ENCODE measurements at places on chromosomes 5 and 9. TPM values are rescaled to one million over a fixed set of nuclear protein-coding genes. Genes with fewer than 3 reads are reported as not detected.

Gene TRPM6
- 0.64 TPM for total RNA-seq

Gene CBY3
- not detected for total RNA-seq

GRCh38 chr5:76765249-76765648, 49.3 kb downstream of the F2R start:
- no peak for ATAC-seq

DNA sequence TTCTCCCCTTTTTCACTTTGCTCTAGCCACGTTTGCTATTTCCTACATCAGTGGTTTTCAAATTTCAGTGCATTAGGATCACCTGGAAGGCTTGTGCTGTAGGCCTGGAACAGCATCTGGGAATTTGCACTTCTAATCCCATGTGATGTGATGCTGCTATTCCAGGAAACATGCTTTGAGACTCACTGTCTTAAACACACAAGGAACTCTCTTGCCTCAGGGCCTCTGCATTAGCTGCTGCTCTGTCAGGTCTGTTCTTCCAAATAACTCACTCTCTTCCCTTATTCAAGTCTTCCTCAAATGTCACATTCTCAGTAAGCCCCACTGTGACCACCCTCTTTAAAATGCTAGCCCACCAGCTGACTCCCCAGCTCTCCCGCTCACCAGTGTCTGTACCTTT, 204.0 kb downstream of the DNAH5 start:
- no peak for ATAC-seq

GRCh38 chr5:103456476-103456875, 106.1 kb downstream of the NUDT12 start:
- no peak for ATAC-seq

DNA sequence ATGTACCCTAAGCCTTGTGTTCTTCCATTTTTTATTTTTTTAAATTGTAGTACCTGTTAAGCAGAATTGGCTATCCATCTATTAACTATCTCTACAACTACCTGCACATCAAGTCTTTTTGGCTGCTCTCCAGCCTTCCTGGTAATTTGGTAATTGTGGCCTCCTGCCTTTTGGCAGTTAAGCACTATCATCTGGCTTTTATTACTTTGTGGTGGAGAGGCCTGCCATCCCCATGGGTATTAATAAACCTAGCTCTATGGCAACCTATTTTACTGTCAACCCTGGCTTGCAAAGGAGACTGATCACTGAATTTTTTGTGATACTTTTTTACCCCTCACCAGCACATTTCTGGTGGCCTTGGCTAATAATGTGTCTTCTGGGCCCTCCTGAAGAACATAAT, 20.5 kb downstream of the SELENOP start:
- no peak for ATAC-seq

DNA sequence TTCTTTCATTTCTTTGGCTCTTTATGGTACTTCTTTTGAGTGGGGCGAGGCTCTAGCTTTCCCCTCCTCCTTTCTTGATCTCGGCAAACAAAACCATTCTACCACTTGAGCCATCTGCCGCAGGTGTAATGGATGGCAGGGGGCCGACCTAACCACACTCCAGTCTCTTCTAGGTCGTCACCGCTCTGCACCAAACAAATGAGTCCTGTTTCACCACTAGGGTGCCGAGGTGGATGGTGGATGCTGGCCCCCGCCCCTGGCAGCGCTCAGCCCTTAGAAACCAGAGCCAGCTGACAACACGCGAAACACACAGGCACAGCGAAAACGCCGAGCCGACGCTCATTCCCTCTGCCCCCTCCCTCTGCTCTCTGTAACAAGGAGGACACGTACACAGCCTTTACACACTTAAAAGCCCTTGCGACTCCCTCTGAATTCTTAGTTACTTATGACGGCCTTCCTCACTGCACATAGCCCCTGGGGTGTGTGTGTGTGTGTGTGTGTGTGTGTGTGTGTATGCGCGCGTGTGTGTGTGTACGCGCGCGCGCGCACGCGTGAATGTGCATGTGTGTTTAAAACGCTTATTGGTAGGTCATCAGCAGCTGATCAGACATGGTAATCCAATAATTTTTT, 199.4 kb downstream of the MEF2C start:
- ATAC-seq, result no peak

- ATAC-seq, result no peak
These were observed 681 bp downstream of the F2R start for GRCh38 chr5:76716456-76717157.

DNA sequence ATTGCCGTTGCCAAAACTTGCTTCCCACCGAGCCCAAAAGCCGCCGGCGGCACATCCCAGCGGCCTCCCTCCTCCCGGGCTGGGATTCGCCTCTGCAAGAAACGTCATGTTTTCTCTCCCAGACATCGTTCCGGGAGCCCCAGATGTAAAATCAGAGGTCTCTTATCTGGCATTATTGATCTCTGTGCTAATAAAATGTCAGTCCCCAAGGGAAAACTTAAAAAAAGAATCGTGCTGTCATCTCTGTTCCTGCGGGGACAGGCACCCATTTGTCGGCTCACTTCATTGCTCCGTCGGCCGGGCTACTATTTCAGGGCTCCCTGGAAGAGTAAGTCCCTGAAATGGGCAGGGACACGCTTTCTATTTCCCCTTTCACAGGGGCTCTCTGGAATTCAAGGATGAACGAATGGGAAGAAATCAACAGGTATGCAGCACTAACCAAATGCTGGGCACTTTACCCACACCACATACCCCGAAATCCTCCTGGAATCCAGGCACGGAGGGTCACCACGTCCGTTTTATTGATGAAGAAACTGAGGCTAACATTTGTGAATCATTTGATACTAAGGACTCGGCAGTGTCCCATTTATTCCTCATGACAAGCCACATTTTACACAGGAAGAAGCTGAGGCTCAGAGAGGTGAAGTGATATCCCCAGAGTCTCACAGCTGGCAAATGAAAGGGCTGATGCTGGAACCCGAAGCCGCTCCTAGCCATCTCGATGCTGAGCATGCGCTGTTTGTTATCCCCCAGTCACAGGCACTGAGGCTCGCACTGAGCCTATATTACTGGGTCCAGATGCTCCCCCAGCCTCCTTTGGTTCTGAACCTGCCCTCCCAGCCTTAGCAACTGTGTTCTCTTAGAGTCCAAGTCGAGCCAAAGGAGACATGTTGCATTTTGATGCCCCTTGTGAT, 35.7 kb upstream of the MSX2 start:
- no peak for ATAC-seq

DNA sequence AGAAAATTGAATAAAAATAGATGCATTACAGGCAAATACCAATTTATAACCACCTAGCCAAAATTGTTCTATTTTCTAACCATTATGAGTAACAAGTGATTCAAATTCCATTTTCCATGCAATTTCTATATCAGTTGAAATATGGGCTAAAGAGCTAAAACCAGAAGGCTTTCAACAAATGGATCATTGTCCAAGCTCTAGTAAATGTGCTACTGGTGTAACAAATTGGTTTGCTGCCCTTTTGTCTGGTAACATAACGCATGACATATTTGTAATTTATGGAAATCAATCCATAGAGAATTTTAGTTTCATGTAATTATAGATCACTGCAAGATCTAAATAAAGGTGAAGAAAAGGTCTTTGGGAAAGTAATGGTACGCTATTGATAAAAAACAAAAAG, 708.0 kb upstream of the GRAMD2B start:
- no peak for ATAC-seq

DNA sequence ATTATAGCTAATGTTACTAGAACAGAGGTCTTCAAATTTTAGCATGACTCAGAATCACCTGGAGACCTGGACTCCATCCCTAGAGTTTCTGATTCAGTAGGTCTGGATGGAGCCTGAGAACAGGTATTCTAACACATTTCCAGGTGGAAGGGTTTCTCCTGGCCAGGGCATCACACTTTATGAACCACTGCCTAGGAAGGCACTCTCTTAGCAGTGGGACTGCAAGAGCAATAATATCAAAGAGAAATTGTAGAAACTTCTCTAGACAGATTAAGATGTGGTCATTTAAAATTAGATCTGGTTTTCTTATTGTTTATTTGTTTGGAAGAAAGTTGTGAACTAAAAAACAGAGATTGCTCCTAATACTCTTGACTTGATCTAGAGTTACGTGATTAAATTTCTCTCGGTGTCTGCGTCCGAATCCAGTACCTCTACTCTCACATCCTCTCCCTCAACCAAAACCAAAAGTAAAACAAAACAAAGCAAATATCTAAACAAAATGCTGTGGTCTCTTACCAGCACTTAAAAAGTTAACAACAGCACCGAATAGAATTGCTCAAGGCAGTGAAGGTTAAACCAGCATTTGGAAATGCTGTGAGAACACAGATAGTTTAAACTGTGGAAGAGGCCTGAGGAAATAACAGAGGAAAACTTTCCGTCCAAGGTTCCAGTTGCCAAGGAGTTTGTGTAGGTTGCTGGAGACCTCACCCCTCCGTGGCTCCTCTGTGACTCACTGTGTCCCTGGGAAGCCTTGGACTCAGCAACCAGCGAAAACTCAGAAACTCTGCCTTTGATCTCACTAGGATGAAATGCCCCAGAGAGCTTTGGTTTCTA, 193.4 kb downstream of the ARRDC3 start:
- peak; percentile 81 for ATAC-seq

DNA sequence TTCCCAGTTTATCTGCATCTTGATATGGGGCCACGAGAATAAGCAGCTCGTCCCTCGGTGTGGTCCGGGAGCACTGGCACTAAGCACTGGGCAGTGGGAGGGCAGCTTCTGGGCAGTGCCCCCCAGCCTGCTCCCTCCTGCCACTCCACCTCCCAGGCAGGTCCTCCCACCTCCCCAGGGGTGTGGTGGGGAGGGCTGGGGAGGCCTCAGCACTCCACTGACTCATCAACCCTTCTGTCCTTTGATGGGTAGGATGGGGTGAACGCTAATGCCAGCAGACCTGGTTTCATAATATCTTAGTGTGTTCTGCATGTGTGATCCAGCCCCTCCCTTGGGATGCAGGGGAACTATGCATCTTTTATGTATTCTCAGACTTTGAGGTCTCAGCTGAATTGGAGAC, 62.2 kb upstream of the GNE start:
- no peak for ATAC-seq
